ENCODE measurements at places on chromosomes 7 and 10.

DNA sequence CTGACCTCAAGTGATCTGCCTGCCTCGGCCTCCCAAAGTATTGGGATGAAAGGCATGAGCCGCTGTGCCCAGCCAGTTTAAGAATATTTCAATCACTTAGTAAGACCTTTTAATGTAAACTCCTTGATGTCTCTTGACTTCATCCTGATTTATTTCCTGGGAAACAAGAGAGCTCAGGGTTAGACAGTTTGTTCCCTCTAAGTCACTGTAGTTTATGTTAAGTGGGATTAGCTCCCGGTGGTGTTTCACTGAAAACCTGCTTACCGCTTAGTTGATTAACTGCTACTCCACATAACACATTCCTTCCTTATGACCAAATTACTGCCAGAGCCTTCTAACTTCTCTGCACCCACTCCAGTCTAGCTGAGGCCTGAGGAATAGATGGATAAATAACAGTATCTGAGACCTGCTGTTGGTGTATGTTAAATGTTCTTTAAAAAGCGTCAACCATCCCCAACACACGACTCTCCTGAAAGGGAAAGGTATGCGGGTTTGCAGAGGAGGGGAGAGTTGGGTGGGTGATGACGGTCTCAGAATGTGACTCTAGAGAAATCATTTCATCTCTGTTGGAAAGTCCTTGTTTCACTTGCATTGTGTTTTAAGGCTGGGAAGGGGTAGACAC, 48.7 kb downstream of the CREB3L2 start:
- no peak for ATAC-seq

GRCh38 chr10:77566914-77567566, 70.6 kb downstream of the KCNMA1 start:
- no peak for ATAC-seq

- no peak for ATAC-seq
These were observed 739.9 kb downstream of the REEP3 start for GRCh38 chr10:64261092-64261491.

- peak; percentile 88 for ATAC-seq
These were observed 103.5 kb upstream of the FAM3C start for GRCh38 chr7:121499624-121500023.

GRCh38 chr10:88991161-88991898, 732 bp downstream of the FAS start:
- ATAC-seq = peak; percentile 70

GRCh38 chr7:144784943-144785342, 50.9 kb downstream of the TPK1 start:
- ATAC-seq = no peak

DNA sequence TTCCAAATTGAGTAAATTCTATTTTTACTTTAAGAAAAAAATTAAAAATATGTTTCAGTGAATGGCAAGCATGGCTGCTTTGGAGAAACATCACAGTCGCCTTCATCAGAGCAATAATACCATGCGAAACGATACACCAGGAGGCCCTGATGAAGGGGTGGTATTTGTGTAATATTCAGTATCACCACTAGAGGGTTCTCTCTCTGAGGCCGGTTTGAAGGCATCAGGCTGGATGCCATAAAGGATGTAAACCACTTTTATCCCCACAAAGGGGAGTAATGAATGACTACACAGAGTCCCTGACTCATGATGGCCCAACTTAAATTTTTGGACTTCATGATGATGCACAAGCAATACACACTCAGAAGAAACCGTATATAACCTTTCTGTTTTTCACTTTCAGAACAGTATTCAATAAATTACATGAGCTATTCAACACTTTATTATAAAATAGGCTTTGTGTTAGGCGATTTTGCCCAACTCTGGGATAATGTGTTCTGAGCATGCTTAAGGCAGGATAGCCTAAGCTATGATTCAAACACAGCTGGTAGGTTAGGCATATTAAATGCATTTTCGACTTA, 95.5 kb downstream of the PPP1R17 start:
- ATAC-seq = no peak

GRCh38 chr10:70935631-70936030, 47.3 kb upstream of the PCBD1 start:
- no peak for ATAC-seq

- ATAC-seq = no peak
These were observed 752 bp downstream of the LRMDA start for GRCh38 chr10:75432176-75432575.

GRCh38 chr10:75546004-75546403, 114.6 kb downstream of the LRMDA start:
- no peak for ATAC-seq

DNA sequence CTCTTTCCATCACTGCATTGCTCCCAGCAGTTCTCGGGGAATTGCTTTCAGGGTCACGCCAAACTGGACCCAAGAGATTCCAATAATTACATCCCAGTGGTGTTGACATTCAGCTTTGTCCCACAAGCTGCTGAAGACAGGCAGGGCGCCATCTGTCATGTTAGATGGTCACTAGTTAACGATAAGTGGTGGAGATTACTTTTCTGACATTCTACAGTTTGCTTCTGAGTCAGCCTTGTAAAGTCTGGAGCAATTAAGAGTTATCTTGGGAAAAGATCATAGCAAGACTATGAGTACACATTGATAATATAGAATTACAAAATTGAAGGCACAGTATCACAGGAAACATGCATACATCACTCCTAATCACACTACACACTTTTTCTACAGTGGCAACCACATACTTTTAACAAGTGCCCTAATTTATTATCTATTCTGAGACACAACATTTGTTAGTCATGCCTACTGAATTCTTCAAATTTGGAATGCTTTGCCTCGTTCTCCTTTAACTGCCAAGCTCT, 41.9 kb downstream of the SEMA3C start:
- ATAC-seq = no peak

GRCh38 chr10:71712572-71713134, 6.9 kb downstream of the C10orf105 start:
- ATAC-seq = peak; percentile 2

GRCh38 chr10:100788002-100788903, 42.9 kb downstream of the PAX2 start:
- ATAC-seq = no peak

- ATAC-seq = peak; percentile 95
These were observed 44.6 kb upstream of the VDAC2 start for GRCh38 chr10:75165684-75166622.

DNA sequence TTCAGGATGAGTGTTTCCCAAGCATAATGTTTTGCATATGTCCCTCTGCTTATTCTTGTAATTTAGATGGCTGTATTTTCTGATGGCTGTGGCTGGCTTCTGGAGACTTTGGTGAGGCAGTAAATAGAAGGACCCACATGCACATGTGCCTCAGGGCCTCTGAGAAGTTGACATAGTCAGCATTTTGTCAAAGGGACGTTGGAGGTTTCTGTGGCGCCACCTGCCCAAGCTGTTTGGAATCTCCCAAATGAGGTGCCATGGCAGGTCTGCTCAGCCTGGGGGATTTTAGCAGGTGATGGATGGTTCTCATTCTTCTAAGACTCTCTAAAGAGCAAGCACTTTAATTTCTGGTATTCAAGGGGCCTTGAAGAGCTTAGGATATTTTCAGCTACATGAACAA, 29.8 kb downstream of the C10orf120 start:
- ATAC-seq = no peak

DNA sequence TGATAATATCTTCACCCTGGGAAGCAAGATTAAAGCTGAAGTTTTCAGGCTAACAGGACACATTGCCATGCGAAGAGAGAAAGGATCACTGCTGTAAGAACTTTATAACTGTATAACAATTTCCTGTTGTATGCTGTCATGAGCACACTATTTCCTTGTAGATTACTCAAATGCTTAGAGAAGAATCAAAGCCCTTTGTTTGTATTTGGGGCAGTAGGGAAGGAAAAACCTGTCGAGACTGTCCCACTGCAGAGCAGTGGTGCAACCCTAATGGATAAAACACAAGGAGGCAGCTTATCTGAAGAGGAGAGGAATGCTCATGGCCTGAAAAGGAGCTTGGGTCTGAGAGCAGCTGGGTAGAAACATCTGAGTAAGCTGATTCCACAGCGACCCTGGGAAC, 327.7 kb upstream of the NPSR1 start:
- no peak for ATAC-seq

DNA sequence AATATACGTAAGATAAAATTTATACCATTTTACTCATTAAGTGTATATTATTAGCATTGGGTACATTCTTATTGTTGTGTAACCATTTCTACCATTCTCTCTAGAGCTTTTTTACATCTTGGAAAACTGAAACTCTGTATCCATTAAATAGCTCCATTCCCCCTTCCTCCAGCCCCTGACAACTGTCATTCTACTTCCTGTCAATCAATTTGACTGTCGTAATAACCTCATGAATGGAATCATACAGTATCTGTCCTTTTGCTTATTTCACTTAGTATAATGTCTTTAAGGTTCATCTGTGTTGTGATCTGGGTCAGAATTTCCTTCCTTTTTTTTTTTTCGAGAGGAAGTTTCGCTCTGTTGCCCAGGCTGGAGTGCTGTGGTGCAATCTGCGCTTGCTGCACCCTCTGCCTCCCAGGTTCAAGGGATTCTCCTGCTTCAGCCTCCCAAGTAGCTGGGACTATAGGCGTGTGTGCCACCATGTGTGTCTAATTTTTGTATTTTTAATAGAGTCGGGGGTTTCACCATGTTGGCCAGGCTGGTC, 15.6 kb downstream of the ZRANB1 start:
- no peak for ATAC-seq

GRCh38 chr7:343227-343822, 53.4 kb downstream of the FOXL3 start:
- no peak for ATAC-seq

DNA sequence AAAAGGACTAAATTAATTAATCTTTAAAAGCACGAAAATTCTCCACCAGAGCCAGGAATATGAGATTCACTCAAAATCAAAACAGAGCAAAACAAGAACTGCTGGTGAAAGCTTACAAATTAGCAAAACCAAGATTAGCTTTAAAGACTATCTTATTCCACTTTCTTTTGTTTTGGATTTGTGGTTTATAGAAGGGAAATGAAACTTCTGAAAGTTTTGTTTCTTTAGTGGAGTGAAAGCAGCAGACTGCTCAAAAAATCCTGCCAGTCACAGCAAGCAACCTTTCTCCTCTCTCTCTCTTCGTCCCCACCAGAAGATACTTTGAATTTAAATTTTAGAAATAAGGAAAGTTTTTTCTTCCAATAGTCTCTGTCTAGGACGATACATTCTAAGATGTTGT, 7.8 kb downstream of the ACTA2 start:
- ATAC-seq = peak; percentile 18

DNA sequence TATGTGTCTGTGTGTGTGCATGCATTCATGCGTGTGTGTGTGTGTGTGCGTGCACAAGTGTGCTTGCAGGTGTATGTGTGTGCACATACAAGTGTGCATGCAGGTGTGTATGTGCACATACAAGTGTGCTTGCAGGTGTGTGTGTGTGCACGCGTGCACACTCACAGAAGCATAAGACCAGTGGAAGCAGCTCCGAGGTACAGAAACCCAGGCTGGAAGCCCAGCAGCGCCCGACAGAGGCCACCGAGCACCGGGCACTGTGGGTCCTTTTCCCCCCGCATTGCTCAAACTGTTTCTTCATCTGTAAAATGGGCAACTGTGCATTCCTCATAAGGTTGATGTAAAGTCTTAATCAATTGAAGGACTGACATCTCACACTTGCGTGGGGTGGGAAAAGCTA, 243.3 kb upstream of the TCERG1L start:
- ATAC-seq = no peak

DNA sequence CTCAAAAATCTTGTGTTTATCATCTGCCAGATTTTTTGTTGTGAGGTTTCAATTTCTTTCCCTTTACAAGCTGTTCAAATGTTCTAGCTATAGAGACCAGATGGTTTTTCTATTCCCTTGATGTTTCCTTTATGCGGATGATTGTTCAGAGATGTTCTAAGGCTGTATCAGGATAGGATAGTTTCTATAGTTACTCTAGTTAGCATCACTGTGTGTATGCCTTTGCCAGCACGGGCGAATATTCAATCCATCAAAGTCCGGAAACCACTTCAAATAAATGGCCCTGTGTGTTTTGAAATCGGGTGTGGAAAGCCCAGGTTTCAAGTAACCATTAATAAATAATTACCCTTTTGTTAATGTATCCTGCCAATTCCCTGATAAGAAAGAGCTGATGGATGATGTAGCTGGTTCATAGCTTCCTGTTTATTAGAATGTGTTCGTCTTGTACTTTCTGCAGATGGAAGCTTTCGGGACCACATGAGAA, 149.8 kb upstream of the PRKCQ start:
- ATAC-seq = no peak
